ENCODE measurements at places on chromosomes 7 and 10.
A peak's percentile ranks its signal among the peaks of the same experiment; 100 is the strongest.

DNA sequence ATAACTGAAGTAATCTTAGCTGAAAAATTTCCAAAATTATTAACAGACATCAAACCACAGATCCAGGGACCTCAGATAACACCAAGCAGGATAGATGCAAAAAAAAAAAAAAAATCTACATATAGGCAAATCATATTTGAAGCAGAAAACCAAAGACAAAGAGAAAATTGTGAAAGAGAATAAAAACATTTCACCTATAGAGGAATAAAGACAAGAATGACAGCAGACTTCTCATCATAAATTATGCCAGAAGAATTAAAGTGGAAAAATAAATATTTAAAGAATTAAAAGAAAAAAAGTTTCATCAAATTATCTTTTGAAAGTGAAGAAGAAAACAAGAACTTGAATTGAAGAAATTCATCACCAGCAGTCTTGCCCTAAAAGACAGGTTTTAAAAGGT lies 467.5 kb downstream of the GPAM start:
- DNase-seq: no peak

GRCh38 chr10:24503461-24504320 lies 220.0 kb downstream of the ARHGAP21 start:
- peak; percentile 21 for DNase-seq

DNA sequence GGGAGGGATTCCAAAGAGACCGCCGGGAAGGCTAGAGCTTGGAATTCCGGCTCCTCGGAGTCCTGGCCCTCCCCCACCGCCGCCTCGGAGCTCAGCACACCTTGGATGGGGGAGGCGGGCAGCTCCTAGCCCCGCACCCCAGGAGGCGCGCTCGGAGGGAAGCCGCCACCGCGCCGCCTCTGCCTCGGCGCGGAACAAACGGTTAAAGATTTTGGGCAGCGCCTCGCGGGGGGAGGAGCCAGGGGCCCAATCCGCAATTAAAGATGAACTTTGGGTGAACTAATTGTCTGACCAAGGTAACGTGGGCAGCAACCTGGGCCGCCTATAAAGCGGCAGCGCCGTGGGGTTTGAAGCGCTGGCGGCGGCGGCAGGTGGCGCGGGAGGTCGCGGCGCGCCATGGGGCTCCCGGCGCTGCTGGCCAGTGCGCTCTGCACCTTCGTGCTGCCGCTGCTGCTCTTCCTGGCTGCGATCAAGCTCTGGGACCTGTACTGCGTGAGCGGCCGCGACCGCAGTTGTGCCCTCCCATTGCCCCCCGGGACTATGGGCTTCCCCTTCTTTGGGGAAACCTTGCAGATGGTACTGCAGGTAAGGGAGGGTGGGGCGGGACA lies at the start of gene CYP26A1:
Gene CYP26A1 (plus strand): TSS at position 355 of the 608 bp plus-strand sequence. CDS start 42 bp downstream, at position 397.
- DNase-seq: no peak

DNA sequence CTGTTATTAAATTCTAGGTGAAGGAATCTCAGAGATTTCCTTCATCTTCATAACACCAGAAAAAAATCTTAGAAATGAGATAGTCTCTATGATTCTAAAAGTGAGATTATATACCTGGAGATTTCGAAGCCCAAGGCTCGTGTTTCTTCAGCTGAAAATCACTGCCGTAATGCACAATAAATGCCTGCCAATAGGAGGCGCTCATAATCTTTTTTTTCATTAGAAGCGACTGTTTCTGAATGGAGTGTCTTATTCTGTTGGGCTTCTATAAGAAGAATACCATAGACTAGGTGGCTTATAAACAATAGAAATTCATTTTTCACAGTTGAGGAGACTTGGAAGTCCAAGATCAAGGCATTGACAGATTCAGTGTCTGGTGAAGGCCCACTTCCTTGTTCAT lies 294.7 kb downstream of the PRKG1 start:
- DNase-seq: no peak

- peak; percentile 19 for DNase-seq
These were observed 31.3 kb upstream of the DAGLB start for GRCh38 chr7:6479067-6479466.

- DNase-seq: no peak
These were observed 6.6 kb downstream of the YWHAG start for GRCh38 chr7:76352193-76352592.

DNA sequence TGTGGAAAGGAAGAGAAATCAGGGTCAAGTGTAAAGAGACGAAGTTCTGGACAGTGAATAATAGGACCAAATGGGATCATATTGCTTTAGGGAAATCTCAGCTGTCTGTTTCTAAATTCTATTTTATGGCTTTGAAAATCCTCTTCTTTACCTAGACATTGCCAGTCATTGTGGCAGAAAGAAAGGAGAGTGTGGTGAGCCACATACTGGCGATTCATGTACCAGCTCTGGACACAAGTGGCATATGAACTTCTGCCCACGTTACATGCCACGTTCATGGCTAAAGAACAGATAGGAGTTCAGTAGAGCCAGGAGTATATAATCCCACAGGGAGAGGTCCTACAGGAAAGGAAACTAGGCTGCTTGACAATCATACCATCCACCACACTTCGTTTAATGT lies 28.0 kb downstream of the STARD3NL start:
- DNase-seq: no peak

DNA sequence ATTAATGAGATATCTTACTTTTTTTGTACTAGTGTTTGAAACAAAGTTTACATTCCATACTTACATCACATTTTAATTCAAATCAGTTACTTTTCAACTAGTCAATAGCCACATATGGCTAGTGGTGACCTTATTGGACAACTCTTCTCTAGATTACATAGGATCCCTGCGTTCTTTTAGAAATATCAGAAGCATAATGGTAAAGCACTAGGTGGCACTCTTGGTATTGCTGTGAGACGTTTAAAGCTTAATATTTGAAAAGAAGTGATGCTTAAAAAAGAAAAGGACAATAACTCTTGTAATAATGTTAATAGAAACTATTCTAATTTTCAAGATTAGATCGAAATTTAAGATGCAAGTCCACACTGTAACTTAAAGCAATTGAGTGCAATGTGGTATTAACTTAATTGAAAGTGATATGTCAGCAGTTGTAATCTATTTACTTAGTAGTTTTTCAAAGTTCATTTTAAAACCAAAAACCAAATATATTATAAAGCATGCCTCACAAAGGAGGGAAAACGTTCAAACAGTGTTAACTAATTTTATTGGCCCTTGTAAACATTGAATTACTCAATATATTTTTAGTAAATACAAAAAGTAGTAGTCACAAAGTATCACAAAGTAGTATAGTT lies 339.1 kb downstream of the ATRNL1 start:
- no peak for DNase-seq

- peak; percentile 8 for DNase-seq
These were observed 104.9 kb downstream of the CDK6 start for GRCh38 chr7:92731335-92732063.

- DNase-seq: no peak
These were observed 12.6 kb downstream of the CNNM2 start for GRCh38 chr10:102930720-102931119.

All from CD4-positive, alpha-beta T cell treated with Interleukin-21 for 1 hour (primary cell).